Activated naive CD8-positive, alpha-beta T cell treated with anti-CD3 and anti-CD28 coated beads for 36 hours (primary cell): ENCODE measurements at places on chromosomes 2 and 18. TPM values are rescaled to one million over a fixed set of nuclear protein-coding genes. Genes with fewer than 3 reads are reported as not detected.

SKOR2 gene
- total RNA-seq, result not detected

- H3K4me1 ChIP-seq, result peaks cover 3% of the 10 kb centered on the region
- H3K27me3 ChIP-seq, result no peaks in the 10 kb centered on the region
- no peak for DNase-seq
- no peak overlapping the region for H3K27ac ChIP-seq
Measured at GRCh38 chr2:222919841-222920526, 59.1 kb downstream of the ACSL3 start.

DNA sequence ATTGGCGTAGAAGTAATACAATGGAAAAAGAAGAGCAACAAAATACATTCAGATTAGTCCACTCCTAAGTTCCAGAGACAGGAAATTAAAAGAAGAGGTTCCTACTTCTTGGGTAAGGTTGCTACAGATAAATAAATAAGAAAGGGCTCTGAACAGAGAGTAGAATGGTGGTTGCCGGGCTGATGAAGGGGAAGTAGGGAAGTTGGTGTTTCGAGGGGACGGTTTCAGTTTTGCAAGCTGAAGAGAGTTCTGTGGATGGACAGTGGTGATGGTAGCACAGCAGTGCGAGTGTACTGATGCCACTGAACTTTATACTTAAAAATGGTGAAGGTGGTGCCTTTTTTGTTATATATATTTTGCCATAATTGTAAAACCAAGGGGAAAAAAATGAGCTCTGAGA, 48.2 kb downstream of the CABYR start:
- H3K36me3 ChIP-seq, result no peaks in the 10 kb centered on the region
- no peaks in the 10 kb centered on the region for H3K4me1 ChIP-seq
- no peak overlapping the region for H3K27ac ChIP-seq
- DNase-seq, result no peak
- no peaks in the 10 kb centered on the region for H3K27me3 ChIP-seq

GRCh38 chr2:143217512-143218115, 88.4 kb downstream of the ARHGAP15 start:
- H3K4me1 ChIP-seq, result peaks cover 31% of the 10 kb centered on the region
- peaks cover 33% of the 10 kb centered on the region for H3K36me3 ChIP-seq
- no peak for DNase-seq
- H3K27ac ChIP-seq, result no peak overlapping the region
- H3K27me3 ChIP-seq, result no peaks in the 10 kb centered on the region

KCNG3 gene
- total RNA-seq, result 0.48 TPM
